Ureter (tissue), 1 donor: ENCODE measurements at places on chromosomes 12 and 14. TPM values are rescaled to one million over a fixed set of nuclear protein-coding genes. Genes with fewer than 3 reads are reported as not detected.

DNA sequence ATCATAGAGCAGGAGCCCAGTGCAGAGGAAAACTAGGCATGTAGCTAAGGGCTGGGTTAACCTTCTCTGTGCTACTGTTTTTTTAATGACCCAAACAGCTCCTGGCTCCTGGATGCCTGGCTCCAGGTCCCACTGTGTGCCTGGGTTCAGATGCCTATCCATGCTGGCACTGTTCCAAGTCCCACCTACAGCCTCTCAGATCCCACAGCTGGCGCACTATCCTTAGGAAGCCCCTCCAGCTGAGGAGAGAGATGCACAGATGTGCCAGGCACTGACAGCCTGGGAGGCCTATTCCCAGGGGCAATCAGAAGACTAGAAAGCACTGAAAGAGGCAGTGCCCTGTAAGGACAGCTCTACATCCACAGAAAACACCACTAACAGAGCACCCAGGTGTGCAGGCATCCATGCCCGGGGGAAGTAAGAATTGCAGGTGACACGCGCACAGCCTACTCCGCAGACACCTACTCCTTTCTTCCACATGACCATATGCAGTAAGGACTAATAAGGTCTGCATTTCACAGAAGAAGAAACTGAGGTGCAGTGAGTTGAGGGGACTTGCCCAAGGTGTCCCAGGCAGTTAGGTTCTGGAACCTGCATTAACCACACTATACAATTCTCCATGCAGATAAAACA, 51.2 kb downstream of the PITPNM2 start:
- no peak for DNase-seq

DNA sequence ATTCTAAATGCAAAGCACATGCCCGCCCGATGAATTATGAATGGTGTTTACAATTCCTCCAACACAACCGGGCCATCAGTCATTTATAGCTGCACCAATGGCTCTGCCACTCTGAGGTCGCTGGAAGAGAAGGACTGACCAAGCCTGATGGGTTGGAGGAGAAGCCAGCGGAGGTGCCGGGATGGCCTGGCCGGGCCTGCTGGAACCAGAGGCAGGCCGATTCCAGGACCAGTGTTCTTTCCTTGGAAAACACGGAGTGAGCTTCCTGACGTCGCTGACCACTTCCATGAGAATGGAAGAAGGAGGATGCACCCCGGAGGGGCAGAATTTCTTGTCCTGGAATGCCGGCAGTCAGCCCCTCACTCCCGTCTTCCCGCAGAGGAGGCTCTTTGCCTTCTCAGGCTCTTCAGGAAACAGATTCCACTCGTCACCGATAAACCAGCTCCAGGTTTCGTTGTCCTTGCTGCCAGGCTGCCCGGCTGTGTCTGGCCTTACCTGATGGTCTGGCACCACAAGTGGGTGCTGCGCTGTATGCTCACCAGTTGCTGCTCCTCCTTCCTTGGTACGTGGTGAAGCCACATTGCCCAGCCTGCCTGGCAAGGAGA, 358.5 kb upstream of the SFSWAP start:
- no peak for DNase-seq

DNA sequence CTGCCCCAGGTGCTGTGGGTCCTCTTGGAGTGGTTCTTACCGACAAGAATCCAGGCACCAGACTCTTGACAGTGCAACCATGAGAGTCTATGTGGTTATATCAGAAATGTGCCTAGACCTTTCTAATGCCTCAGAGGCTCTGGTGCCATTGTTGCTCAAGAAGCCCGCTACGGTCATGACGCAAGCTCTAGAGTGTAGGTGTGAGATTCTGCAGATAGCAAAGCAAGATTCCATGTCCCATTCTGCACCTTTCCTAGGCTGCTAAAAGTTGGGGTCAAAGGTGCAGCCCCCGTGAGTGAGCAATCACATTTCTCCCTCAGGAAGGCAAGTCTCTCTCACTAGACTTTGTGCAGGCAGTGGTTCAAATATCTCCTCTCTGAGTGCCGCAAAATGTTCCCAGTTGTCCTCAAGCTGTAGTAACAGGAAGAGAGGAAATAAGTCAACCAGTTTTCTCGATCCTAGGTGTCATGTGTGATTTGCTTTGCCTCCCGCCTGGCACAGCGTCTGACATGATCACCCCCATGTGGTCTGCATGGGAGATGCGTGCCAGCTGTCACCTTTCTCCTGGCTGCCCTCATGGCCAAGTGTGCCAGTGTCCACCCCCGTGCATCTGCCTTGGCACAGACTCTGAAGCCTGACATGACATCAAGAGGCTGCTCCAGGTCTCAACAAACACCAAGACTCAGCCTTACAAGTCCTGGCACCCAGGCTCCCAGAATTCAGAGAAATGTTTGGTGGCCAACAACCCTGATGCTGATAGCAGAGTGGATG, 122.5 kb upstream of the COCH start:
- DNase-seq, result no peak

Gene TDRD9
- total RNA-seq, result 2.8 TPM

Gene SAMD15
- 1.8 TPM for total RNA-seq

Gene GALNT9
- 0.44 TPM for total RNA-seq
